ENCODE measurements at places on chromosomes 7 and 10. TPM values are rescaled to one million over a fixed set of nuclear protein-coding genes. Genes with fewer than 3 reads are reported as not detected.

PON2 gene
- polyA plus RNA-seq: 145 TPM

HMX2 gene
- not detected for polyA plus RNA-seq

ELMO1 gene
- 29.0 TPM for polyA plus RNA-seq

LSM8 gene
- polyA plus RNA-seq: 40.3 TPM

DNA sequence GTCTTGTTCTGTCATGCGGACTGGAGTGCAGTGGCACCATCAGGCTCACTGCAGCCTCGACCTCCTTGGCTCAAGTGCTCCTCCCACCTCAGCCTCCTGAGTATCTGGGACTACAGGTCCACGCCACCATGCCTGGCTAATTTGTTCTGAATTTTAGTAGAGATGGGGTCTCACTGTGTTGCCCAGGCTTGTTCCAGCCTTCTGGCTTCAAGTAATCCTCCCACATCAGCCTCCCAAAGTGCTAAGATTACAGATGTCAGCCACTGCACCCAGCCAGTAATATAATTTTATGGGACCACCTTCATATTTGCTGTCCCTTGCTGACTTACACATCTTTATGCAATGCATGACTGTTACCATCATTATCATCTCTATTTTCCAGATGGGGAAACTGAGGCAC is 1.5 kb upstream of the HSPB1 start:
- DNase-seq: no peak
